NCI-H187 treated with DMSO at 0.1 percent for 48 hours (cell line): ENCODE measurements at places on chromosomes 2 and 18.

DNA sequence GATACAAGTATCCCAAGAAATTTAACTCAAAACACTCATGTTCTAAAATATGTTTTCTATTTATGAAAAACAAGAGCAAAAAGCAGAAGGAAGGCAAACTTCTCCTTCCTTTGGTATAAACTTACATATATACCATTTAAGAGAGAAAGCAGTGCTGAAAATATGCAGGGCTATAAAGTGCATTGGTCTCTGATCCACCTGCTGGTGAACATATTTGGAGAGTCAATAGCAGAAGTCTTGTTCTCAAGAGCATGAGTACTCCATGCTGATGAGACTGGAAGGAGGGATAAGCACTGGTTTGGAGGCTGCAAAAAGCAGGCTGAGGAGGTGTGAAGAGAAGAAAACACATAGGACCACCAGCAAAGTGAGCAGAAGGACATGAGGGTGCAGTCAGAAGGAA lies 391.2 kb downstream of the STK39 start:
- no peak for DNase-seq

DNA sequence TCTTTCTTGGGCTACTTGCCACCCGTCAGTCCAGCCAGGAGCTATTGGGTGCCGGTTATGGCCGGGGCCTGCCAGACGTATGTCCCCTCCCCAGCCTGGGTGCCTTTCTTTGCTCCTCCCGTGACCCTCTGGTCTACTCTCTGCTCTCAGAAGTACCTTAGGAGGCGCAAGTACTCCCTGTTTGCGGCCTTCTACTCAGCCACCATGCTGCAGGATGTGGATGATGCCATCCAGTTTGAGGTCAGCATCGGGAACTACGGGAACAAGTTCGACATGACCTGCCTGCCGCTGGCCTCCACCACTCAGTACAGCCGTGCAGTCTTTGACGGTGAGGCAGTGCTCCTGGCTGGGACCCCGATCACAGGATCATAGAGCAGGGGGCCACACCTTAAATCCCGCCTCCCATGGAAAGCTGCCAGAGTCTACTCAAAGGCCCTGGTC lies 99.5 kb downstream of the DYSF start:
- no peak for DNase-seq

DNA sequence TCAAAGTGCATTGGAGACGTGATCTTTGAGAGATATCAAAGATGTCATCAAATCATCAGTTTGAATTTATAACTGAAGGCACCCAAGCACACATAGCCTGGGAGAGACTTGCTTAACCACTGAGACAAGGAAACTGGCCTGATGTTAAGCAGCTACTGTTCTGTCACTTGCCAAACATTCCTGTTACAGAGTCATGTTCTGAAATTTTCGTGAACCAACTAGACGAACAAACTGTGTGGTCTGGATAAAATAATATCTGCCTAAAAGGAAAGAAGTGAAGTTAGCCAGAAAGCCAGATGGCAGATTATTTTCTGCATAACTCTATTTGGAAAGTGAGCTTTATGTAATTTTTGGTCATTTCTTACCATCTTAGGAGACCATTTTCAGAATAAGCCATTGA lies 51.4 kb downstream of the SPATS2L start:
- DNase-seq = no peak

GRCh38 chr2:85748985-85749875 lies 4.6 kb upstream of the ATOH8 start:
- DNase-seq = no peak

DNA sequence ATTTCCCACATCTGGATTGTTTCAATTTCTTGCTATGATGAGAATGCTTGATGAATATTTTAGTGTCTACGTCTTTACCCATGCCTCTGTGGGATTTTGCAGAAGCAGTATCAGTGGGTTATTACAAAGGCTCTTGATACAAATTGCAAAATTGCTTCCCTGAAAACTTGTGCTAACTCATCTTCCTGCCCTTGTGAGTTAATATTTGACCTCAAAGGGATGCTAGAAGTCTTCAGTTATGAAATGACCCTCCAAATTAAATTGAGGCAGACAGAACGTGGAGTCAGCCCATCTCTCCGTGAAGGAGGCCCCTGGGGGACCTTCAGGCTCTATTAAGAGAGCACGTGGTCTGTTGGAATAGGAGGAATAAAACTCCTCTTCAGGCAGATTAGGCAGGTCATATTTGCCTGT lies 239.2 kb upstream of the HS6ST1 start:
- DNase-seq = no peak

GRCh38 chr2:94955702-94956101 lies 69.8 kb upstream of the MAL start:
- no peak for DNase-seq

DNA sequence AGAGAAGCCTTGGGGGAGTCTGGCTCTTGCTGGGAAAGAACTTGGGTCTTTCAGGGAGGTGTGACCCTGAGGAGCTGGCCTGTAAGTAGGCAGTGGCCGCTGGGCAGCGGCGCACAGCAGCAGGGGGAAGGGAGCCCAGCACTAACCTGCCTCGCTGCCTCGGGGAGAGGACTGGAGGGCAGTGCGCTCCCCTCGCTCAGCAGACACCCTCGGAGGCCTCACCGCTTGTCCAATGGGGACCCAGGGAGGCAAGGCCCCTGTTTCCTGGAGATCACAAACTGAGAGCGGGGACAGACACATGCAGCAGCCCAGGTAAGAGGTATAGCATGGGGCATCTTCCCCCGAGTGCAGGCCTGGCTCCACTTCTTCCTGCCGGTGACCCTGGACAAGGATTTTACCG lies 3.3 kb downstream of the DNMT3A start:
- no peak for DNase-seq

DNA sequence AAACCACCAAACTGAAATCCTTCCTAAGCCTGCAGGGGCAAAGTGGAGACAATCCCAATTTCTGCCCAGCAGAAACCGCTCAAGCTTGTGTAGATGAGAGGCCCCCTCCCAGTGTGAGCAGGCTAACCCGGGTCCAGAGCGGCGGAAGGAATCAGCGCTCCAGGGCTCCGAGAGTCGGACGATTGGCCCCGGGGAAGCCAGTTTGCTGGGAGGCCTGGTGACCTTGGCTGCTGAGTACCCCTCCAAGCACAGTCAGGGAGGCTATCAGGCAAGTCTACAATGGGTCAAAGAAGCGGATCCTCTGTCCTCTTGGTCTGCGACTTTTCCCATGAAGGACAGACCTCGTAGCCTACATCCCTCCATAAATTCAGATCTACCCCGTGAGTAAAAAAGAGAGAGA lies 16.8 kb upstream of the EN1 start:
- no peak for DNase-seq

DNA sequence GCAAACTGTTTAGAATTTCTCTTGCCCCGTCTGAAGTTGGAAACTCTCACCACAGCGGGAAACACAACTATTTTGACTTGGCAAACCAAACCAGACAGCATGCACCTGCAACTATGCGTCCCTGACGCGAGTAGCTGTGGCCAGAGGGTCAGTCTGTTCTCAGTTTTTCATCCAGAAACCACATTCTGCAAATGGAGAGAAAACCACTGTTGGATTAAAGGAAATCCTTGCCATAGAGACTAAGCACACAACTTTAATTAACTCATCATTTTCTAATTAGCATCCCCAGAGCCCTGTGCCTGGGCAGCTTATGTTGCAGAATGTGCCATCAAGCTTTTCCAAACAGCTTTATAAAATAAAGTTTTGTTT lies 415.7 kb upstream of the TCF4 start:
- no peak for DNase-seq

- no peak for DNase-seq
Observed at GRCh38 chr2:168525020-168525419, 68.9 kb downstream of the CERS6 start.

DNA sequence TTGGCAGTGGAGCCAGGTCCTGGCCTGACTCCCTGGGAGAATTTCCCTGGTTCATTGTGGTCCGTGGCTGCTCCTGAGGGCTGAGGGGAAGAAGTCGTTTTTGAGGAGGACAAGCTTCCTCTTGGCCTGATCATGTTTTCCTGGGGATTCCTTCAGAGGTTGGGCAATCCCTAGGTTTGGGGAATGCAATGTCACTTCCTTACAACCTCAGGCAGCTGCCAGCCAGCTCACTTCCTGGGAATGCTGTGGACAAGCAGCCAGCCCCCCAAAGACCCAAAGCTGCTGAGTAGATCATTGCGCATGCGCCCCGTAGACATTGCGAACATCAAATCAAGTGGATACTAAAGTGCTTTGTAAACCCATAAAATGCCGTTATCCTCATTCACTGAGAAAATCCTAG lies 7.7 kb upstream of the DNMT3A start:
- DNase-seq = no peak

GRCh38 chr2:29747786-29748470 lies 173.5 kb downstream of the ALK start:
- DNase-seq = peak; percentile 94

- DNase-seq = no peak
Observed at GRCh38 chr18:13183790-13184189, 34.8 kb upstream of the LDLRAD4 start.

- DNase-seq = no peak
Observed at GRCh38 chr2:115910270-115910669, 1467.8 kb downstream of the DPP10 start.

DNA sequence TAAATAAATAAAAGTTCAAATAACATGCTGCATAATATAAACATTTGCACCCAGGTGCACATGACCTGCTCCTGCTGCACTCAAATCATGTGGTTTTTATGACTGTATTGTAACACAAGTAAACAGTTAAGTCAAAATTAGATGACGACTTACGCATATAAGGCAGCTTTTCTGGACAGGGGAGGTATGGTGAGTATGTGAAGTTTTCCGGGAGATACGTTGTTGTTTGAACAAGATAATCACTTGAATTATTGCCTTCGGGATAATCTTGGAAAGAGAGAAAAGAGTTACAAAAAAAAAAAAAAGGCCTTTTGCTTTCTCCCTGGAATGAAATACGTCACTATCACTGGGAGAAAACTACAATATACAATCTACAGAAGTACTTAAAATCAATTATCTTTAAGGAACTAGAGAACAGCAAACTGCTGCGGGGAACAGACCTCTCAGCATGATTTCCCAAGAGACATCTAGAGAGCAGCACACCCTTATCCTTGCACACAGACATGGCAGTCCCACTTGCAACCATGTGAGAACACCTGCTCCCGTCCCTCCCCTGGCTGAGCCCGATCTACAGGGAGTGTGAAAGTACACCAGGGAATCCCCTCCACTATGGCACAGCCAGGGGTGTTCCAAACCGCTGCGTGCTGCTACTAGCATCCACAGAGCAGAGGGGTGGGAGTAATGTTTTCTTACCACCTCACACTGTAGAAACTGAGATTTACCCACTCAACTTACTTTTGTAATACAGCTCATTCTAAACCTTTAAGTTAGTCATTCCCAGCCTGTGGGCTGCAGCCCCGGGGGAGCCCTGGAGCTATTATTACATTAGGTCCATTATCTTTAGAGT lies 26.3 kb downstream of the B4GALT6 start:
- peak; percentile 61 for DNase-seq

DNA sequence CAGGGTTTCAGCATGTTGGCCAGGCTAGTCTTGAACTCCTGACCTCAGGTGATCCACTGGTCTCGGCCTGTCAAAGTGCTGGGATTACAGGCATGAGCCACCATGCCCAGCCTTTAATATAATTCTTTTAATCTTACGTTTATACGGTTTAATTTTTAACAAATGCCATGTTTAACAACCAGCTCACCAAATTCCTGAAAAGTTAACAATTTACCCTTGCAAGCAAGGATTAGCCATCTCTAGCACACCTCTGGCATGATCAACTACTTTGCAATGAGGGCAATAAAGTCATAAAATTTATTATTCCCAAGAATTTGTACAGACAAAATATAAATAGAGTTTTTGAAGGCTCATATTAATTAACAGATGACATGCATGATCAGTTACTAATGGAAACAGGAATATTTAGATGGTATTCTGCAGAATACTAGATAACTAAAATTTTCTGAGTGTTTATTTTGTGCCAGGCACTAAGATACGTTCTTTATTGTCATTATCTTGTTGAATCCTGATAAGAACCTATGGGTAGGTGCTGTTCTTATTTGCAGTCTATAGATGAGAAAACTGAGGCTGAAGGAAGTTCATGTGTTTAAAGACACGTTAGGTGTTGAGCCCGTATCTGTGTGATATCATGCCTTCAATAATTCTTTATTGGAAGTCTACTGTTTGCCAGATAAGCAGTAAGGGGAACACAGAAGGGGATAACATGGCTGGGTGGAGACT lies 190.1 kb downstream of the CDCA7 start:
- no peak for DNase-seq

- DNase-seq = peak; percentile 2
Observed at GRCh38 chr2:73877071-73877802, 15.6 kb upstream of the ACTG2 start.
